ENCODE measurements at places on chromosomes 3 and 15.

- no peak for DNase-seq
These were observed 19.5 kb downstream of the XXYLT1 start for GRCh38 chr3:195251336-195252065.

- peak; percentile 86 for DNase-seq
These were observed 82.5 kb downstream of the TOP2B start for GRCh38 chr3:25582242-25582641.

GRCh38 chr3:50612234-50612882 lies 784 bp upstream of the CISH start:
- DNase-seq, result no peak

- DNase-seq, result peak; percentile 91
These were observed 482.7 kb upstream of the ADAMTS9 start for GRCh38 chr3:65170390-65171042.

- no peak for DNase-seq
These were observed 54.2 kb downstream of the B3GALNT1 start for GRCh38 chr3:161050935-161051334.

GRCh38 chr3:29265509-29266072 lies 15.3 kb upstream of the RBMS3 start:
- DNase-seq, result no peak

DNA sequence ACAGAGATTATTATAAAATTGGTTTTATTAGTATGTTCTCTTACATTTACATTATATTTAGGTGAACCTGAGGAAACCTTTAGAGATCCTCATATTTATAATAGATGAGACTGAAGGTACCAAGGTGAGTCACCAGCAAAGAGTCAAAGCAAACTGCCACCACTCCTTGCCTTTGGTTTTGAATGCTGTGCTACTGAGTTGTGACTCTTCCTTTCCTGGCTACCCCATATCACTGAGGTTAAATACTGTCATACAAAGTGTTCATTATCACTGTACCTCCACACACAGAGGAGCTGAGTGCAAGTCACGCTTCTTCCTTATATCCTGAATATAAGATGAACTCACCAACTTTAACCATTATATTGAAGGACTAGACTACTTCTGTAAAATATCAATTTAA lies 168.2 kb downstream of the CBLB start:
- no peak for DNase-seq

DNA sequence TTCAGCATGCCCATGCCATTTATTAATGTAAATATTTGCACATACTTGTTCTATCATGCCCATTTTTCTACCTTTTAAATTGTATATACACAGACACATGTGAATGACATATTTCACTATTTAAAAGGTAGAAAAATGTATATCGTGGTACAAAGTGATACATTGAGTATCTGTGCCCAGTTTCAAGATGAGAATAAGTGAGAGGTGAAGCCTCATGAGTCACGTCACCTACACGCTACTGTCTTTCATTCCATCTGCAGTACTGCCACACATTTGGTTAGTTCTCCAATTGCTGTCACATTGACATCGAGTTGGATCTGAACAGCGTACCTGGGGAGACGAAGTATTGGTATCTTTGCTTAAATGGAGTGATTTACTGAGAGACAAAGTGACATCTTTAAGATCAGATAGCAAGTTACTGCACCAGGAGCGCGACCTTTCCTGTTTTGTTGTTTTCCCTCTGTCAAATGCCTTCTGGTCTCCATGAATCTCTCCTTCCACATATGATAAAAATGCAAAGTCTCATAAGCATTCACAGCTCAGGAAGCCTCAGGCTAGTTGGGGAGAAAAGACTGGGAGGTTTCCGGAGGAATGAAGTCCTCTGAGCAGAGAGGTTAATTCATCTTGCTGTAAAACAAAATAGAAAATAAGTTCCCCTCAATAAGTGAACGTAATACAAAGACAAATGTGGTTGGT lies 12.0 kb downstream of the GREM1 start:
- no peak for DNase-seq

- DNase-seq, result no peak
These were observed 75.9 kb downstream of the KLF13 start for GRCh38 chr15:31402511-31403056.

DNA sequence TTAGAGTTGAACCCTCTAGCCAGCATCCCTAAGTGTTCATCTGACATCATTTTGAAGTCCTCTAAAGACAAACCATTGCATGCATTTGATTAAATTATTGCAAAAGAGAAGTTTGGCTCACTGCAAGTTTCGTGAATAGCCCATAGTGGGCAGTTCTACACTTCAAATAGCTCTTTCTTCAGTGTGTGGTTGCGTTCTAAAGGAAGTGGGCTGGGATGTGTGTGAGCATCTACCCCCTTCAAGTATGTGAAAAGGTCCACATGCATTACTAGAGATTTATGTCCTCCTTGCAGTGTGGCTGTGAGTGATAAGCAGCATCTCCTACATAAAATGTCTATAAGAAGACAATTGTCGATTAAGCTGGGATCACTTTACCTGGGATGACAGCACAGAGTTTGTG lies 54.6 kb downstream of the SST start:
- DNase-seq, result no peak

- DNase-seq, result no peak
These were observed 34.3 kb upstream of the CD47 start for GRCh38 chr3:108125153-108125543.

All from foreskin fibroblast (primary cell).